Dermis lymphatic vessel endothelial cell (primary cell): ENCODE measurements at places on chromosomes 13 and 19. TPM values are rescaled to one million over a fixed set of nuclear protein-coding genes. Genes with fewer than 3 reads are reported as not detected.

The PSG1 gene
- not detected in 2 replicates for total RNA-seq

The IGSF23 gene
- total RNA-seq: 0.11 TPM in 1 of 2 replicates, not detected in the other

The OR4F17 gene
- not detected in 2 replicates for total RNA-seq

The WDR88 gene
- under 0.01 and 0.09 TPM in 2 replicates for total RNA-seq

The ELANE gene
- total RNA-seq: not detected in 2 replicates

The FXYD1 gene
- not detected in 2 replicates for total RNA-seq

The KLHL1 gene
- total RNA-seq: not detected in 2 replicates

The PIP5K1C gene
- total RNA-seq: 36.4 and 36.6 TPM in 2 replicates

The TPTE2 gene
- not detected in 2 replicates for total RNA-seq

The FFAR3 gene
- total RNA-seq: not detected in 2 replicates

The REEP6 gene
- 0.22 and 0.26 TPM in 2 replicates for total RNA-seq

The SLC25A42 gene
- total RNA-seq: 4.1 and 4.3 TPM in 2 replicates

The MEIS3 gene
- total RNA-seq: 0.09 and 0.33 TPM in 2 replicates

The PTGIR gene
- 0.11 TPM in 1 of 2 replicates, not detected in the other for total RNA-seq

The RDH8 gene
- total RNA-seq: not detected in 2 replicates

The SIGLEC6 gene
- not detected in 2 replicates for total RNA-seq

The OR7A5 gene
- total RNA-seq: not detected in 2 replicates
